Calu3 (cell line): ENCODE measurements at places on chromosomes 2 and 18.

- DNase-seq: no peak
Observed at GRCh38 chr2:137838255-137839092, 125.8 kb upstream of the HNMT start.

DNA sequence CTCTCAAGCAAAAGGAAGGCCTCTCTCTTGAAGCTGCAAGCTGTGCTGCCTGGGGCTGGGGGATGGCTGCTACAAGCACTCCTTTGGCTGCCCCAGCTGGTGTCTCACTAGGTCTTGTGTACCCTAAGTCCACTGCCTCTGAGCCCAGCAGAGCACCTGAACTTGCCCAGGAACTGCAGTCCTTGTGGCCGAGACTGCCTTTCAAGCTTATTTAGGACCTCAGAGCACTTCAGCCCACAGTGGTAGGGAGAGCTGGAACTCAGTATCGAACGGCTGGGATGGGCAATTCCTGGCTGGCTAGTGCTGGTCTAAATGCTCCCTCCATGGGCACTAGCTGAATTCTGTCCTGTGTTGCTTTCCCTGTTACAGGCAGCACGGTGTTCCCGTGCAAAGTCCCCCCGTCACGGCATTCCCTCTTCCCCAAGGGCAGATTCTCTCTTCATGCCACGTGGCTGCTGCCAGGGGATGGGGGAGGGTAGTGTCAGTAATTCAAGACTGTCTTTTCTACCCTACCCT is 25.9 kb downstream of the STPG4 start:
- DNase-seq: no peak

DNA sequence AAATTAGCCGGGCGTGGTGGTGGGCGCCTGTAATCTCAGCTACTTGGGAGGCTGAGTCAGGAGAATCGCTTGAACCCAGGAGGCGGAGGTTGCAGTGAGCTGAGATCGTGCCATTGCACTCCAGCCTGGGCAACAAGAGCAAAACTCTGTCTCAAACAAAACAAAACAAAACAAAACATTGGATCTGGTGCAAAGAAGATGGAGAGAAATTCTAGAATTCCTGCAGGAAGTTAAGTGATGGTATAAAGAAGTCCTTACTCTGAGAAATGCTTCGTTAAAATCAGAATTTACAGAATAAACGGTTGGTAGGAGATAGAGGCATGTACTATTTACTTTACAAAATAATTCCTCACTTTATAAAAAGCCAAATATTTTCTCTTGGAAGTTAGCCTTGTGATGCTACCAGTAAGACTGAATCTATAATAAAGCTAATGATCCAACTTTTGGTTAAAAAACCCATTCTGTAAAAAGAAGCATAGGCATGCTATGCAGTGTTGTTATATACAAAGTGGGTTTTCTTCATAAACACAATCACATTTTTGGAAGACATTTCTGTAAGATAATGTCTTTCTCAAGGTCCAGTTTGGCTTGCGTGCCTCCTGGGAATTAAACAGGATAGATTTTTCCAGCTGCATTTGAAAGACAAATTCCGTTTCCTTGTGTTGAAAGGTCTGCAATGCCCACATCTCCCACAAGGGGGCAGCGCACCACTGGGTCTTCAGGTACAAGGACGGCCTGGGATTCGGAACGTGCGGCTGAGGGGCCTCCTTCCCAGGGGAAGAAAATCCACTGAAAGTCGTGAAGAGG is 35.6 kb upstream of the PNO1 start:
- DNase-seq: peak; percentile 87

DNA sequence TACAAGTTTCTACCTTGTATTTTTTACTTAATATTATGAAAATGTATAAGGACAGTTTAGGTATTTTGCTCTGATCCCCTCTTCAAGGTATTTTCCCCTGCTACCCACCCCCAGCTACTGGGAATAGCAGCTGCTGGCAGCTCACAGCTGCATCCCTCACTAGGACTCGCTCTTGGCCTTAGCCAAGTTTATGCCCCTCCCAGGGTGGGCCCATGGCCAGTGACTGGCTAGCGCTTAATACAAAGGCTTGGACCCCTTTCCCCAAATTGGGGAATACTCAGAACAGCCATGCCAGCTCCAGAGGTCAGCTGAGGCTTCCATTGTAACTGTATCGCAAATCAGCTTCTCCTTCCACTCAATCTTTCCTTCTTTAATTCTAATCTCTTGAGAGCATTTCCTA is 131.3 kb downstream of the GFPT1 start:
- DNase-seq: no peak

DNA sequence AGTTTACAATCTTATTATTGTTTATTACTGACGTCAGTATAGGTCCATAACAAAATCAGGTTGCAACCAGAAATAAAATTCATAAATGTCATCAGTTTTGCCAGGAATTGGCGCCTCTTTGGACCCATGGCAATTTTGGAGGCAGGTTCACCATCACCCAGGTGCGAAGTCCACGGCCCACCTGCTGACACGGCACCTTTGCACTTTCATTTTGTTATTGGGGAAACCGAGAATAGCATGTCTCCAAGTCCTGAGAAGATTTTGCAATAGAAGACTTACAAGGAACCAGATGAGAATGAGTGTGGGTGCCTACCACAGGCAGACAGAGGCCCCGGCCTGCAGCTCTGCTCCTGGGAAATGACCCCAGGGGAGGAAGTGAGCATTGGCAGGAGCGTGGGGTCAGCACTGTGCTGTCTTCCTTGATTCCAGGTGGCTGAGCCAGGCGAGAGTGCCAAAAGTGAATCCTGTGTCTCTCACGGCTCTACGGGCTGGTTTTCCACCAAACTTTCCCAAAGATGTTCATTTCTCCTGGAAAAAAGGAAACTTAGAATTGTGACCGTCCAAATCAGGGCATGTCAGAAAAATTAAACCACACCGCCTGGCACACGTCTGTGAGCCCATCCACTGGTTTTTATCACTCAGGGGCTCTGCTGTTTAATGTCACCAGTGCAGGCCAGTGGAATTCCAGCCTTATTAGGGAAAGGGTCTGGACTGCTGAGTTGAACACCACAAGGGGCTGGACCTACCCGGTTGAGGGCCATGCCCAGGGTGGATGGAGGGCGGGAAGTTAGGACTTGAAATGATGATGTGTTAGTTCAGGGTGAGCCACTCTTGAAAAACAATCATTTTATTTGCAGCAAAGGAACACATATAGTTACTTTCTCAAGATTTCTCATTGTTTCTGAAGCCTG is 96.5 kb downstream of the PTGR3 start:
- no peak for DNase-seq

- DNase-seq: no peak
Observed at GRCh38 chr2:239137898-239138283, 262.9 kb downstream of the HDAC4 start.

- DNase-seq: no peak
Observed at GRCh38 chr2:176239031-176239430, 30.2 kb upstream of the MTX2 start.

DNA sequence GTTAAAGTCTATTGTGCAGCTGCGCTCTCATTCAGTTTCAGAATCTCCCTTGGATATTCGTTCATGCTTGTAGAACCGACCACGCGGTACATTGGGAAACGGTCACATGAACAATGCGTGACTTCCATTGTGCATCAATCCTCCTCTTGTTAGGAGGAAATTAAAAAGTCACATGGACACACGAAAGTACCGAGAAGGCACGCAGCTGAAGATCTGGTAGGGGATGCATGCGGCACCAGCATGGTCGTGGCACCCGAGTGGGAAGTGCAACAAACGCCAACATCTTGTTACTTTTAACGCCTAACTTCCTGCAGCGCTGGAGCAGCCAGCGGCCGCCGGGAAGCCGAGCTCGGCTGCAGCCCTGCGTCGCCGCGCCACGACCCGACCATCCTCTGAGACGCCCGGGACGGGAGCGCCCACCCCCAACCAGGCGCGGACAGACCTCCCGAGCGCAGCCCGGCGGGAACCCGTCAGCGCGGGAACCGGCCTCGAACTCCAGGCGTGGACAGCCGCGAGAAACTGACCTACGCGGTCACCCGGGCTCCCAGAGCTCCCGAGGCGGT is 412 bp downstream of the OSBPL1A start:
- no peak for DNase-seq

DNA sequence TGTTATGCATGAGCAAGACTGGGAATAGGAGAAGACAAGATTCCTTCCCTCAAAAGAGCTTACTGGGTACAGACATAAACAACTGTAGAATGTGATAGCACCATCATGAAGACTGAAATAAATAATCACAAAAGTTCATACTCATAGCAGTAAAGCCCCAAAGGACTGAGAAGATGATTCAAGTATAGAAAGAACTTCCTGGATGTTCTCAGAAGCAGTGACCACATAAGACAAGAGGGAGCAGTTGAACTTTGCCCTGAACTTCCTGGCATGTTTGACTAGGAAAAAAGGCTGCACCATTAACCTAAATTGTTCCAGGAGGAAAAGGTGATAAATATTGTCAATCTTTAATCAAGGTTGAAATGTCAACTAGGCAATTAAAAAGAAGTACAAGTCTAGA is 57.8 kb upstream of the CCDC141 start:
- no peak for DNase-seq

GRCh38 chr2:108776475-108776874 is 10.1 kb upstream of the CCDC138 start:
- DNase-seq: no peak

GRCh38 chr2:65638443-65638842 is 206.0 kb upstream of the SPRED2 start:
- DNase-seq: peak; percentile 11

GRCh38 chr18:58344861-58345463 is 283.9 kb downstream of the ALPK2 start:
- no peak for DNase-seq

GRCh38 chr2:9762164-9762563 is 81.1 kb upstream of the TAF1B start:
- no peak for DNase-seq

DNA sequence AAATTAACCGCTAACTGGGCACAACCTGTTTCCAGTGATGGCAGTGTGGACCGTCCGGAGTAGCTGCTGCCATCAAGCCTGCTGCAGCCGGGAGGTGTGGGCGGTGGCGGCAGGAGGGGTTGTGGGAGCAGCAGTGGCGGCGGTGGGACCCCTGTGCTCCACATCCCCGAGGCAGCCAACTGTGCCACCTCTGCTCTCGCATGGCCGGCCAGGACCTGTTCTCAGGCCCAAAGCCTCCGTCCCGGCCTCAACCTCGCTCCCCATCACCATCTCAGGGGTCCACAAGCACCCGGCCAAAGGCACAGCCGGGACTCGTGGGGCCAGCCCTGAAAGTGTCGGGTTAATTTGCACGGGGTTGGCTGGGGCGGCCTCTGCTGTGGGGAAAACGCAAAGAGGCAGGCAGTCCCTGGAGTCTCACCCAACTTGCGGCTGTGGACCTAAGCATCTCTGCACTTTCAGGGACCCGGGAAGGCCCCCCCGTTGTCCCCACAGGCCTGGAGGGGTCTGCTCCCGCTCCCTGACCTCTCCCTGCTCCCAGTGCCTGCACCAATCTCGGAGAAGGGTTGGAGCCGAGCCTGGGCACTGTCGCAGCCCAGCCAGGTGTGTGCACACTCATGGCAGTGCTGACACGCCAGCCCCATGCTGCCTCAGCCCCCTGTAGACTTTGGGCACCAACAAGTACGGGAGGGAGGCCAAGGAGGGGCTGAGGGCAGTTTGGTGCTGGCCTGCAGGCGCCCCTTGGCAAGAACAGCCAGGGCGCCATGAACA is 44.4 kb upstream of the PEX13 start:
- no peak for DNase-seq

- no peak for DNase-seq
Observed at GRCh38 chr2:127581516-127582490, 46.3 kb downstream of the MYO7B start.

DNA sequence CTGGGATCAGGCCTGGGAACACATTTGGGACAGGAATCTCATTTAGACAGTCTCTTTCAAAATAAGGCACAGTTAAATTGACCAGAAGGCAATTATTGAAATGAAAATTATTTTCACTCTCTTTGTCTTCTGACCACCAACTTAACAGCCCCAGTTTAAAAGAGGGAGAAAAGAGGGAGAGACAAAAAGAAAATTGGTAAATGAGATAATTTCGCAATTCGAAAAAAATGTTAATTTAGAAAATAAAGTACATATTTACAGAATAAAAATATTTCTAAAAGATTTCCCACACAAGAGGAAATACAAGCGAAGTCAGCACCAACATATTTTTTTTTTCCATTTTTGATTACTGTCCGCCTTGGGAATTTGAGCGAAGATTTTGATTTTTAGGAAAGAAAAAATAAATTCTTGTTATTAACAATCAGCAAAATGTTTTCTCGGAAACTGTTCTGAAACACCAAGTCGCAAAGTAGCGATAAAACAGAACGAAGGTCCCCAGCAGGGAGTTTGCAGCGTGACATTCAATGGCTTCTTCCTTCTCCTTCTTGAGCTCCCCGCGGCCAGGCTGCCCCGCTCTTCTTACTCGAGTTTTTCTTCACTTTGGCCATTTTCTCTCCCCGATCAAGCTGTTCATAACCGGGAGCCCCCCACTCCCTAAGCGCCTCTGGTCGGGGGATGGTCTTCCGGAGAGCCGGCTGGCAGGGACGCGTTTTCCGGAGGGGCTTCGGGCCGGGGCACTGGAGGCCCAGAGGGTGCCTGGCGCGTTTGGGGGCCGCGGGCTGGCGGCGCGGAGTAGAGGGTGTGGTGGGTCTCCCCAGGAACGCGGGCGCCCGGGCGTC is 5.0 kb downstream of the SP9 start:
- no peak for DNase-seq

GRCh38 chr2:236021499-236022057 is 146.6 kb downstream of the GBX2 start:
- DNase-seq: no peak

DNA sequence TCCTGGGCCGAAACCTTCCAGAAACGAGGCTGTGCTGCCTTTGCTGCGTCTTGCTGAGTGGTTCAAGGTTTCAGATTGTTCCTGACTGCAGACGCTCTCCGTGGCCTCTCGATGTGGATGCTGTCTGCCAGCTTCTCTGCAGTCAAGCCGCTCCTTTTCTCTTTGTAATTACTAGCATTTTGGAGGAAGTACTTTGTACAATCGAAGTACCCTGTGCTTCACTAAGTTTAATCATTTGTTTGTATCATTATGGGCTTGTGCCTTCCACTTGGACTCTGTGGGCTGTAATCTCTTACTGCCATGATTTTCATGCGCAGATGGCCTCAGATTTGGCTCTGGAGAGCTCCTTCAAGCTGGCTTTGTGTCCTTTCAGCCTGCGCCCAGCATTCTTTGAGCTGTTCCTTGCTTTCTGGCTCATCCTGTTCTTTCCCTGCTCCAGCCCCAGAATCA is 49.3 kb downstream of the TRAF3IP1 start:
- no peak for DNase-seq

DNA sequence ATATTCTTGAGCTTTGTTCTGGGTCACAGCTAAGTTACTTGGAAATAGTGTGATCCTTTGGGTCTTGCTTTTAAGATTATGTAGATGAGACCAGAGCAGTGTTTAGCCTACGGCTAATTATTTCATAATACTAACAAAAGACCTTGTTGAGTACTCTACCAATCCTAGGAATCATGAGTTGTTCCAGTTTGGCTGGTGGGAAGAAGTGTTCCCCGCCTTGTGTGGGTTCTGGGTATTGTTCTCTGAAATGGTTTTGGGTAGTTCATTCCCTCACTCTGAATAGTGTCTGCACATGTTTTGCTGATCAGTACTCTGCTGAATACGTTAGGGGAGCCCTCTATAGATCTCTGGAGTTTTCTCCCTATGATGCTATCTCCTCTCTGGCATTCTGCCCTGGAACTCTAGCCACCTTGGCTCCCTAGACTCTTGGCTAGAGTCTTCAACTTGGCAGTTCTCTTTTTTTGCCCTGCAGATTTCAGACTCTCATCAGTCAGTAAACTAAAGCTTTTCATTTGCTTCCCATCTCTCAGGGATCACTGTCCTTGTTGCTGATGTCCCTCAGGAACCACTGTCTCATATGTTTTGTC is 48.4 kb downstream of the NEMP2 start:
- no peak for DNase-seq
